Fibroblast of the aortic adventitia (primary cell): ENCODE measurements at places on chromosomes 1 and 21. TPM values are rescaled to one million over a fixed set of nuclear protein-coding genes. Genes with fewer than 3 reads are reported as not detected.

The SLC45A1 gene
- total RNA-seq: 2.0 TPM in 2 replicates

The SPATA1 gene
- total RNA-seq: 0.41 and 3.0 TPM in 2 replicates

The OLFML3 gene
- 135 and 212 TPM in 2 replicates for total RNA-seq

The CR1L gene
- total RNA-seq: not detected in 2 replicates

The PKP1 gene
- total RNA-seq: under 0.01 and 0.08 TPM in 2 replicates

GRCh38 chr21:15065392-15066122 is 757 bp upstream of the NRIP1 start:
- DNase-seq: peak; percentile 90

DNA sequence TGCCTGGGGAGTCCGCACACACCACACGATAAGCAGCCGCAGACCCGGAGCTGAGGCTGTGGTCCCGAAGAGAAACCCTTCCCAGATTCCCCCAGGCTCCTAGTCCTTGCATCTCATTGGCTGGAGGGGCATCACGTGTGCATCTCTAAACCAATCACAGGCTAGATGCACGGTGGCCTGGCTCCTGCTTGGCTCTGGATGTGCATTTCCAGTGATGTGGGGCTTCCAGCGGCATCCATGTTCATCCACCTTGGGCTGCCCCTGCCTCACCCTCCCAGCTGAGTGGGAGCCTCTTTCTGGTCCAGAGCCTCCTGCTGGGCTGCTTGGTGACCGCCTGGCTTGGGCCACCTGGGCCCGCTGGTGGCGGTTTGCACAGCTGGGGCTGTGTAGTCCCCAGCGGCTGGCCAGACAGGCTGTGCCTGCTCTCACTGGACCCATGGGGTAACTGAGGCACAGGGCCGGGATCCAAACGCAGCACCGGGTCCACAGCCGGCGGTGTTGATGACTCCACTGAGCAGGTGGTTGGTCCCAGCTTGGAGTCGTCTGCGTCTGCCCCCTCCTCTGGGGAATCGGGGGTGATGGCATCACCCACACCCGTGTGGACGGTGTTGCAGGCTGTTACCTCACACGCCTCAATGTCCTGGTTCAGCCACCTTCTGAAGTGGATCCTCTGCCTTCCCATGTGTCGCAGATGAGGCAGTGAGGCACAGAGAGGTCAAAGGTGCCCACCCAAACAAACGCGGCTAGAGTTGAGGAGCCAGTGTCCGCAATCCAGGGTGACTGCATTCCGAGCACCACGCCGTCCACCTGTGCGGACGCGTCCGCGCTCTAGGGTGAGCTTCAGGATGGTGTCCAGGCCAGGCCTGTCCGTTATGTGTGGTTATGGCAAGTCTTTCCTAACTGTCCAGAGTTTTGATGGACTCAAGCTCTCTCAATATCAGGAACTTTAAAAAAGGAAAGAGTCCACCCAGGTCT is 41.3 kb downstream of the COL6A1 start:
- DNase-seq: peak; percentile 44

- DNase-seq: no peak
Observed at GRCh38 chr1:9558946-9559545, 19.8 kb downstream of the SLC25A33 start.

DNA sequence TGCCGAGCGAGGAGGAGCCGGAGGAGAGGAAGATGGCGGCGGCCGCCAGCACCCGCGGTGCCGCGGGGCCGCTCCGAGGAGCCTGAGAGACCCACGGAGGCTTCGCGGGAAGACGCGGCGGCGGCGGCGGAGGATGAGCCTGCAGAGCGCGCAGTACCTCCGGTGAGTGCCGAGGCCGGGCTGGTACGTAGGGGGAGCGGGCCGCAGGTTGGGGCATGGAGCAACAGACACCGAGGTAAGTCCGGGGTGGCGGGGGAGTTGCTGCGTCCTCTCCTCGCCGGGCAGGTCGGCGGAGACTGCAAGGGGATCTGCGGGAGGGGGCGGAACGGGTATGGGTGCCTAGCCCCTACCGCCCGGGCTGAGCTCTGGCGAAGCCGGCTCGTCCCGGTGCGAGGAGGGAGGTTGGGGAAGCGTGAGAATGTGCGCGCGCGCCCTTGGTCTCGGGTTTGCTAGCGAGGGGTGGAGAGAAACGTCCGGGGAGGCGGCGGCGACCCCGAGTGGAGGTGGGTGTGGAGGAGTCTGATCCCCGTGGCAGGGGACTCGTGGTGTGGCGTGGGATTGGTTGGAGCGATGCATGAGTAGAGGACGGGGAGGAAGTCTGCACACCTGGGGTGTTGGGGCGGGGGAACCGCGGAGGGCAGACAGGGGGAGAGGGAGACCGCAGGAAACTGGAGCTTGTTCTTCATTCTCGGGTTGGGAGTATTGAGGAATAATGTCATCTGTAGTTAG is at the start of gene SMG7:
Gene SMG7, plus strand, starts transcription at position 12 of the 729 bp plus-strand sequence. Its CDS starts 122 bp downstream, at position 134.
- no peak for DNase-seq

DNA sequence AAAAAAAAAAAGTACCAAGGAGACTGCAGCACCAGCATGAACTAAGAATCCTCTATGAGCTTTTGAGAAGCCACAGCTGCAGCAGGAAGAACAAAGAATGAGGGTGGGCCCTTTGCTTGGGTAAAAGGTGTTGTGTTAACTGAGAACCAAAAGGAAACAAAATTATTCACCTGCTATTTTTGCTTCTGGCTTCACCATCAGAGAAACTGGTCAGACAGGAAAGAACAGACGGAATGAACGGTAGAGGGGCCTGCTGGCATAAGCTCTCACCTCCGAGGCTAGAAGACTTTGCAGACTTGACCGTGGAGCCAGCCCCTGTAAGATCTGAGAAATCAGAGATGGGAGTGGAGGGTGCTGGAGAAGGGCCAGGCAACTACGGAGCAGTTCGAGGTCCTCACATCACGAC is 27.6 kb downstream of the IL10RB start:
- no peak for DNase-seq

DNA sequence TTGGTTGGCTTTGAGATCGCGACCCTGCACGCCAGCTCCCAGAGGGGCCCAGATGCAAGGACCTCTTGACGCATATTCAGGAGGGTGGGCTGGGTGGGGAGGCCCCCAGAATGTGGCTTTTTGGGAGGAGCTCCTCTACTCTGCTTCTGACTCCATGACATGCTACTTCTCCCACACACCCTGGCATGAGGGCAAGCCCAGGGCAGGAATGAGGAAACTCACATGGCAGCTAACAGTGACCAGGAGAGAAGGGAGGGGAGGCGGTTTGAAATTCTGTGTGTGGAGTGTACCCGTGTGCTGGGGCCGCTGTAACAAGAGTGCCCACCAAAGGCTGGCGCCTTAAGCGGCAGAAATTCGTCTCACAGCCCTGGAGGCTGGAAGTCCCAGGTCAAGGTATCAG is 61.3 kb upstream of the GPR153 start:
- DNase-seq: no peak

- no peak for DNase-seq
Observed at GRCh38 chr1:201212461-201213055, 21.9 kb downstream of the IGFN1 start.

- DNase-seq: peak; percentile 31
Observed at GRCh38 chr1:53294567-53294966, 33.3 kb downstream of the LRP8 start.

DNA sequence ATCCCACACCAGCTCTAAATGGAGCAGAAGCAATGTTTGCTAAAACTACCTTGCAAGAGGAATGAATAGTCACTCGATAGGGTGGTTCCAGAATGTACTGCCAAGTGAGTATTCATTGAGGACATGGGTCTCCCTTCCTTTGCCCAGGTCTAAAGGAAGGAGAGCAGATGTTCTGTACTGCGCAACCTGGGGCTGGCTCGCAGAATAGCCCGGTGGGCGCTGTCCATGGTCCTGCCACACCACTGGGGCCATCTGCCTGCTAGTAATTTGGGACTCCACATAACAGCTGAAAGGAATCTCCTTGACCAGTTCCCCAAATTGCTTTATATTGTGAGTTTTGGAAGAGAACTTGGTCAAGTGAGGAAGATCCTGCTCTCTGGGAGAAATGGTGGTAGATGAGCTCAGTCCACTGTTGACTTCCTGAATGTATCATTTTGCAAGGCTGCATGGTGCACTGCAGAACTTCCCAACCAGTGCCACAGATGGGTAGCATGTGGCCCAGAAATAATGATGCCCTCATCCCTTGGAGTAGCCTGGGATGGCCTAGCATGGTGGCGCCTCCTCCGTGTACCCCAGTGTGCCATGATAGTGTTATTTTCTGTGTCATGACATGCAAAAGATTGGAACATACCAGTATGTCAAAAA is 5.7 kb downstream of the SLC6A17 start:
- peak; percentile 70 for DNase-seq

GRCh38 chr1:30598571-30599114 is 124.7 kb downstream of the MATN1 start:
- DNase-seq: no peak

DNA sequence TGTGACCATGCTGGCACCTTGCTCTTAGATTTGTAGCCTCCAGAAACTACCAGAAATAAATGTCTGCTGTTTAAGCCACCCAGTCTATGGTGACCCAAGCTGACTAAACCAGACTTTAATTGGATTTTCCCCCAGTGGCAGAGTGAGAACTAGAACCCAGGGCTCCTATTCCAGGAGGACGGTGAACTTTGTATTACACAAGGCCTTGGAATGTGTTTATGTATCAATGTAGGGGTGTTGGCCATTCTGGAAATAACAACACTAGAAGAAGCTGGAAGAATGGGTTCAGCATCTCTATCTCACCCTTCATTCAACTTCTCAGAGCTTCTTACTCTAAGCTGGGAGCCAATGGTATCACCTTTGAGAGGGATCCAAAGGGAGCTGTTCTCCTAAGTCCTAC is 37.0 kb downstream of the ARHGEF11 start:
- DNase-seq: no peak

GRCh38 chr1:110561596-110561995 is 42.6 kb upstream of the KCNA10 start:
- DNase-seq: no peak

DNA sequence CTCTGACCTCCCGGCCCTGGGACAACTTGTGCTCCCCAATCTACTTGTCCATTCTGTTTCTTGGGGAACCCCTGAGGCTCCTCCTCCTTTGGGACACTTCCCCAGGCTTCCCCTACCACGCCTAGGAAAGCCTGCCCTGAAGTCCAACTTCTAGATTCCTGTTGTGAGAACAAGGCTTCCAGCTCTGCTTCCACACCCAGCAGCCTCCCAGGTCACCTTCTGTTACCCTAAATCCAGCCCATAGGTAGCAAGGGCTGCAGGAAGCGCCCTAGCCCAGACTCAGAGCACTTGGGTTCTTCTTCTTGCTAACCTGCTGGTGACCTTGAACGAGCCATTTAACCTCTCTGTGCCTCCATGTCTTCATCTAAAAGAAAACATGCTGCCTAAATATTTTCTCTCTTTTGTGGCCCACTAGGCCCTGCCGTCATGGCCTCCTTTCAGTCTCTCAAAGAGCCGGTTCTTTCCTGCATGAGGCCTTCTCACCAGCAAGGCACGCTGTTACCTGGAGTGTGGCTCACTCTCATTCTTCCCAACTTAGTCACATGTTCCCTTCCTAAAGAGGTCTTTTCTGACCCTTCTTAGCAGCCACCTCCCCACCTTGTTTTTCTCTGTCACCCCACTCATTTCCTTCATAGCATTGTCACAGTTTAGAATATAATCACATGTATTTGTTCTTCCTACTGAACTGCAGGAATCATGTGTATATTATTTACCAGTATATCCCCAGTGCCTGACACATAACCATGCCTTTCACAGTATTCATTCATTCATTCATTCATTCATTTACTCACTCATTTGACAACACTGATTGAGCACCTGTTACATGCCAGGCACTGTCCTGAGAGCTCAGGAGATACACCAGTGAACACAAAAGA is 1.4 kb downstream of the CAPN2 start:
- no peak for DNase-seq

- DNase-seq: peak; percentile 94
Observed at GRCh38 chr1:193408782-193409293, 222.4 kb upstream of the B3GALT2 start.

DNA sequence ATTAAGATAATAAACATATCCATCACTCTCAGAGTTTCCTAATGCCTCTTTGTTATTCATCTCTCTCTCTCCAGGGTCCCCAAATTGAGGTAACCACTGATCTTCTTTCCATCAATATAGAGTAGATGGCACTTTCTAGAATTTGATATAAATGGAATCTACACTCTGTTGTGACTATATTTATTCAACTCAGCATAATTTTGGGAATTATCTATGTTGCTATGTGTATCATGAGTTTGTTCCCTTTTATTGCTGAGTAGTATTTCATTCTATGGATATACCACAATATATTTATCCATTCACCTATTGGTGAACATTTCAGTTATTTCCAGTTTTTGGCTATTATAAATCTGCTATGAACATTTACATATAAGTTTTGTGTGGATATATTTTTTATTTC is 230.7 kb downstream of the HLX start:
- no peak for DNase-seq

- no peak for DNase-seq
Observed at GRCh38 chr1:60948486-60948885, 133.9 kb upstream of the NFIA start.

DNA sequence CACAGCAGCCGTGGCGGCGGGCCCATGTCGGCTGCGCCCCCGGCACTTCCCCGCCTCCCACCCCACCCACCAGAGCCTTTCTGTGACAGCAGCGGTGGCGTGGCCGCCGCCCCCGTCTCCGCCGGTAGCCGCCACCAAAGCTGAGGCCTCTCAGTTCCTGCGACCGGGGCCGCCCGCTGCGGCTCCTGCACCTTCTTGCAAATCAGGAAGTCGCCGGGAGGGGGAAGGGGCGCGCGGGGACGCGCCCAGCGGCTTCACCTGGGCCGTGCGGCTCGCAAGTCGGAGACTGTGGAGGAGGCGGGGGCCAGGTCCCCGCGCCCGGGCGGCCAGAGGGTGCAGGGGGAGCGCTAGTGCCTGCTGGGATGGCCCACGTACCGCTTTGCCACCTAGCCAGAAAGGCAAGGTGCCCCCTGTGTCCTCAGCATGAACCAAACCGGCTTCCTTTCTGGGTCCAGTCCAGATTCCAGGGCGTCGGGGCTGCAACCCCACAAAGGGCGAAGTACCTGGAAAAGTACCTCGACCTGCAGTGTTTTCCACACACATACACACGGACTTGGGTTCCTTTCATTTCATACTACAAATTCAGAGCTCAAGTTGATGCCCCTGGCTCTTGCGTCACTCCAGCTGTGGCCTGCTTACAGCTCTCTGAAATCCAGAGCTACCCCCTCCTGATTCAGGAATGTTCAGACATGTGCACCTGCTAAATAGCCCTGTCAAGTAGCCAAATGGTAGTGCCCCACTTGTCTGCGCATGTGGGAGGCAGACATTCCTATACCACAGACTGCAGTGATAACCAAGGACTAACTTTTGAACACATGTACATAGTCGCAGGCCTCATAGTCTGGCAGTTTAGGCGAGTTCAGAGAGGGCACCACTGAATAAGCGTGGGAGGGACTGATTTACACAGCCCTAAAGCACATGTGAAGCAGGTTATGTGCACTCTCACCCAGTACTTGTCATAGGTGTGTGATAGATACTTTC is at the start of gene DENND1B:
Gene DENND1B, minus strand, starts transcription at position 199 of the 981 bp plus-strand sequence. CDS start 325 bp downstream, outside the sequence.
- DNase-seq: peak; percentile 43

DNA sequence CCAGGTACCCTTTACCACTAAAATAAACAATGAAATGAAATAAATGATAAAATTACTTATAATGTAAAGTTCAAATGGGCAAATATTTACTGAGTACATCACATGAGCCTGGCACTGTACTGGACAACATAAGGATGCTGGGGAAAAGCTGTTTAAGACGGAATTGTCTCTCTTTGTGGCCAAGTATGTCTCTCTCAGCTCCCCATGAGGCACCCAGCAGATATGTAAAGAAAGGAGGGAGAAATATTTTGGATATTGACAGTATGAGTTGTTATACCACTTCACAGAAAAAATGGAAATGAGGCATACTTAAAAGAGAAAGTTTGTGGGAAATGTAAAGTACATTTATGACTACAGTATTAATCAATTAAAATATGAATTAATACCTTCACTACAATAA is 1.0 kb upstream of the TNFSF4 start:
- no peak for DNase-seq
